NCI-H226 (cell line): ENCODE measurements at places on chromosomes 5 and 9.

DNA sequence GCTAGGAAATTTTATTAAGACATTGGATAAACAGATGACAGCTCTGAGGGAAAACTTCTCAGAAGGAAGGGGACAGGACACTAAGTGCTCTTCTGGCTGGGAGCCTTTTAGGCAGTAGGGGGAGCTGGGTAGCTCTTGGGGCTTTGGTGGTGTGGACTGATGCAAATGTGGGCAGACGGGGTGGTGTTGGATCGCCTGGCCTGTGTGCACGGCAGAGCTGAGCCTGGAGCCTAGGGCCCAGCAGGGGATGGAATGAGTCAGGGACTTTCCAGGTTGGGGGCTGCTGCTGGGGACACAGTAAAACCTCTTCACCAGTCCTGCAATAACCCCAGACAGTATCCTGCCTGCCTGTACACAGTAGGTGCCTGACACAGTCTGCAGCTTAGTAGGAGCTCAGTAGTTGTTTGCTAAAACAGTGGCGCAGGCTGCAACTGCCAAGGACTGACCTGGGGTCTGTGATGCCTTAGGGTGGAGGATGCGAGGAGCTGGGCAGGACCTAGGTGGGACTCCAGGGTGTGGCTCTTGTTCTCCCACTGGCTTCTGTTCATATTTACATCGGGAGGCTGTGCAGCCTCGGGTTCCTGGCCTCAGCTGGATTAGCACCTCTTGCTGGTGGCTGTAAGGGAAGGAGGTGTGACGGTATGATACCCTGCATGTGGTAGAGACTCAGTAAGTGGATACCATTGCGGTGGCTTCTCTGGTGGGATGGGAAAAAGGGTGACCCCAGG, 83.8 kb downstream of the DAB2IP start:
- DNase-seq = peak; percentile 58

GRCh38 chr9:101367323-101367722, 17.5 kb downstream of the BAAT start:
- DNase-seq = no peak

GRCh38 chr9:5843794-5844471, 11.0 kb upstream of the ERMP1 start:
- no peak for DNase-seq

- DNase-seq = no peak
These were observed 303.1 kb downstream of the DMRT2 start for GRCh38 chr9:1353291-1353690.

DNA sequence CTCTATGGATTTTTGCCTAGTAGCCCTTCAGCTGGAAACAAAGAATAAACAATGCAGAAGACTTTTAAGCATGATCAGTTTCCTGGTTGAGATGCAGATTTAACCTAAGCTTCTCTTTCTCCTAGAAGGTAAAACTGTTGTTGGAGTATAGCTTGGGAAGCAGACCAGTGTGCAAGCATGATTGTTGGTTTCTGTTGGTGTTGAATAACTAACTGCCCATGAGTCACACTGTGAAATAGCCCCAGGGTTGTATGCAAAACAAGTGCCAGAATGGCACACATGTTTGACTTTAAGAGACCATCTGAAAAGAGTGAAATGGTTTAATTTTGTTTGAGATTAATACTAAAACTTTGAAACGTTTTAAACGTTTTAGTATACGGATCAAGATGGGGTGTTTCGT, 227.1 kb downstream of the ARHGEF28 start:
- peak; percentile 49 for DNase-seq

- DNase-seq = peak; percentile 47
These were observed 199.6 kb upstream of the DAB2 start for GRCh38 chr5:39624268-39624886.

GRCh38 chr5:151406322-151406947, 41.0 kb upstream of the SLC36A1 start:
- DNase-seq = no peak

GRCh38 chr5:14665101-14665822, 744 bp downstream of the OTULIN start:
- DNase-seq = no peak

DNA sequence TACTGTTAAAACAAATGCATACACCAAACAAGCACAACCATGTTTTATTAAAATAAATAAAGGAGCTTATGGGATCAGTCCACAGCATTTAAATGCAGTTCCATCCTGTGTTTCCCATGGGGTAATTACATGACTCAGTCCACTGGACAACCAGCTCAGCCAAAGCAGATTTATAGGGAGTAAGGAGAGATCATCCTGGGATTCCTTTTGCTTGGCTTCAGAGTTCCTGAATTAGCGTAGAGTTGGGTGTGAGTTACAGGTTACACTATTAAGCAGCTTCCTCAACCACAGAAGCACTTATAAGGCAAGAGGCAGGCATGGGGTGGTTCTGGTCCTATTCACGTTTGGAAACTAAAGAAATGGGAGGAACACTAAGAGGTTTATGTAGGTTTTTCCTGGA, 381.1 kb upstream of the ACTBL2 start:
- DNase-seq = peak; percentile 86

- no peak for DNase-seq
These were observed 63.9 kb upstream of the SPRY4 start for GRCh38 chr5:142388696-142389095.
